Endodermal cell (in vitro differentiated cells): ENCODE measurements at places on chromosomes 2 and 18. TPM values are rescaled to one million over a fixed set of nuclear protein-coding genes. Genes with fewer than 3 reads are reported as not detected.

DNA sequence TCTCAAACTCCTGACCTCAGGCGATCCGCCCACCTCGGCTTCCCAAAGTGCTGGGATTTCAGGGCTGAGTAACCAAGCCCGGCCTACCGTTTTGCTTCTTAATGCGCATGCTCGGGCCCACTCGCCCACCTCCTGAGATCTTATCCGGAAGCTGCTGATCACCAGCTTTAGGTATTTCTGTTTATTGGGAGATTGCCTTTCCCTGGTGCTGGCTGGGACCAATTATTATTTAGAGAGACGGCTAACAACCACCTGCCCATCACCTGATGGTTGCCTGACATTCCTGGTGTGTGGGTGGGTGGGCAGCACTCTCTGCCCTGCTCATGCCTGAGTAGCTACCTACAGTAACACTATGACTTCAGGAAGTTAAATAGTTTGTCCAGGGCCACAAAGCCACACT is 56.3 kb upstream of the ZNF532 start:
- peak; percentile 80 for DNase-seq

GRCh38 chr2:7725850-7726242 is 808.6 kb downstream of the RNF144A start:
- DNase-seq = no peak

DNA sequence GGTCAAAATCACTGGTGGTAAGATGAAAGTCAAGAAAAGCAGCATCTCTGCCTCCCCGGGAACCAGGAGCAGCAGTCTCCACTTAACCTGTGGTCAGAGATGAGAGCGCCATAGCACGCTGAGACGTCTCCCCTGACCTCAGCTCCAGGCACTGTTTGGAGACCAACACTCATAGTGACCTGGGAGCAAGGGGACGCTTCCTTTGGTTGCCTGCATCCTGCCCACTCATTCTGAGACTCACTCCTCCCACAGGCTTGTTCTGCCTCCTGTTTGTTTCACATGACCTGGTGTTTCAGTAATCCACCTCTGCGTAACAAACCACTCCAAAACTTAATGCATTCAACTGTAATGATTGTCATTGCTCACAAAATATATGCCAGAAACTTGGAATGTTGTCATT is 139.3 kb downstream of the ACOXL start:
- no peak for DNase-seq

- DNase-seq = no peak
Measured at GRCh38 chr2:58701688-58702301, 460.7 kb upstream of the FANCL start.

DNA sequence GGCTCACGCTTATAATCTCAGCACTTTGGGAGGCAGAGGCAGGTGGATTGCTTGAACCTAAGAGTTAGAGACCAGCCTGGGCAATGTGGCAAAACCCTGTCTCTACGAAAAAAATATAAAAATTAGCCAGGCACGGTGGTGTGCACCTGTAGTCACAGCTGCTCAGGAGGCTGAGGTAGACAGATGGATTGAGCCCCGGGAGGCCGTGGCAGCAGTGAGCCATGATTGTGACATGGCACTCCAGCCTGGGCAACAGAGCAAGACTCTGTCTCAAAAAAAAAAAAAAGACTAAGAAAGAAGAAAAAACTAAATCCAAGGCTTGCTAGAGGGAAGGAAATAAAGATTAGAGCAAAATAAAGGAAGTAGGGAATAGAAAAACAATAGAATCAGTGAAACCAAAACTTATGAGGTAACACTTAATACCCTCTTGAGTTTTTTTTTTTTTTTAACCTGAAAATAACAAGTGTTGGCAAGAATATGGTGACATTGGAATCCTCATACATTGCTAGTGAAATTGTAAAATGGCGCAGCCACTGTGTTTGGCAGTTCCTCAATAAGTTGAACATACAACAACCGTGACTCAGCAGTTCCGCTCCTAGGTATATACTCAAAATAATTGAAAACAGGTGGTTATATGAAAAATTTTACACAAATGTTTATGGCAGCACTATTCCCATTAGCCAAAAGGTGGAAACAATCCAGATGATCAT is 85.2 kb downstream of the EML4 start:
- DNase-seq = no peak

GRCh38 chr2:223549215-223549614 is 52.9 kb downstream of the SCG2 start:
- no peak for DNase-seq

GRCh38 chr2:144322379-144322778 is 197.5 kb downstream of the ZEB2 start:
- DNase-seq = no peak

- no peak for DNase-seq
Measured at GRCh38 chr18:56388571-56388970, 249.8 kb downstream of the TXNL1 start.

- no peak for DNase-seq
Measured at GRCh38 chr2:202542142-202542541, 92.6 kb upstream of the FAM117B start.

DNA sequence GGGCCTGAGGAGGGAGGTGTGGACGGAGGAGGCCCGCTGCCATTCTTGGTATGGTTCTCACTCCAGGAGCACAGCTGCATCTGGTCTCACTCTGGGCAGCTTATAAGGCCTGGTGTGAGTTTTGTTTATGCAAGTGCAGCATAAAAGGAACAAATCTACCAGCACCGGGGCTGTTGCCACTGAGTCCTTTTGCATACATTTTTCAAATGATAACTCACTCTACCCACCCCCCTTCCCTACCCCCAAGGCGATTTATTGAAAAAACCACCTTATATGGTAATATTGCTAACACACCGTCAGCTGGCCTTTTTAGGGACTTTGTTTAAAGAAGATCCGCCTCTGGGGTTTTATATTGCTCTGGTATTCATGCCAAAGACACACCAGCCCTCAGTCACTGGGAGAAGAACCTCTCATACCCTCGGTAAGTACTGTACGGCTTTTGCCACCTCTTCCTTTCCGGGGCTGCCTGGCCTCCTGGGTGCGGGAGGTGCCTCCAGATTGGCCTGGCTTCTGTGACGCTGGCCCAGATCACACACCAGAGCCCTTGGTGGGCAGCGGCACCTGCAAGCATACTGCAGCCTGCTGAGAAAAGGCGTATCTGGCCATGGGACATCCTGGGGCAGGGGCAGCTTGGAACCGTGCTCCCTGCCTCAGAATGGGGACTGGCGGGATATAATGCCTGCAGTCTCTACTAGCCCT is at the start of gene ACTG2:
Gene ACTG2 (plus strand): TSS at position 378 of the 699 bp plus-strand sequence. CDS start 8,304 bp downstream, outside the sequence.
- no peak for DNase-seq

Gene IL1RL1
- total RNA-seq = 0.84 and 0.90 TPM in 2 replicates

Gene FEZ2
- total RNA-seq = 18.1 to 33.1 TPM (median 30.0 TPM) in 3 replicates

Gene PSMD1
- 88.0 to 171 TPM (median 148 TPM) in 3 replicates for total RNA-seq

Gene LPIN2
- 22.2 and 22.9 TPM in 2 replicates for total RNA-seq
